PC-9 (cell line): ENCODE measurements at places on chromosomes 7 and 10.

DNA sequence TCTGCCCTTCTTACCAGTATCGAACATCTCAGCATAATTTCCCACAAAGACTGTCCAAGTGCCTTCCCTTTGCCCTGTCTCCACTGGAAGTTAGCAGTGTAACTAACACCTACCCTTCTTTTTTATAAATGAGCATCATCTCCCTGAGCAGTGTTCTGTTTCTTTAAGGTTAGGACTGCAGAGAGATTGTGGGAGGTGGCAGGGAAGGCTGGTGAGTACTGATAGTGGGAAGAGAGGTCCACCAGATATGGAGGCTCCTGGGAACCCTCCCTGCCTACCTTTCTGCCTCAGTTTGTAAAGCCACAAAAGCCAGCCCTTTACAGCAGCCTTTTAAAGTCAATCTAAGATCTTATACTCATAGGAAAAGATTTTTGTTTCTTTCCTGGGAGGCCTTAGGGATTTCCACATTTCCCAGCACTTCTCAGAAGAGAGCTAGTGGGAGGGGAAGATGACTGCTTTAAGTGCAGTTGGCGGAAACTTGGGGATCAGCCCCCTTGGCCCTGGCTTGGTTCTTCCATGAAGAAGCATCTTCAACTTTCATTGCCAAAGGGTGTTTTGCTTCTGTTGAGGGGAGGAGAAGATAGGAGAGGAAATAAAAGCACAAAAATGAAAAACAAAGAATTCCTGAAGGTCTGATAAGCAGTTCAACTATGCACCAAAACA, 36.6 kb upstream of the CALD1 start:
- DNase-seq = no peak

DNA sequence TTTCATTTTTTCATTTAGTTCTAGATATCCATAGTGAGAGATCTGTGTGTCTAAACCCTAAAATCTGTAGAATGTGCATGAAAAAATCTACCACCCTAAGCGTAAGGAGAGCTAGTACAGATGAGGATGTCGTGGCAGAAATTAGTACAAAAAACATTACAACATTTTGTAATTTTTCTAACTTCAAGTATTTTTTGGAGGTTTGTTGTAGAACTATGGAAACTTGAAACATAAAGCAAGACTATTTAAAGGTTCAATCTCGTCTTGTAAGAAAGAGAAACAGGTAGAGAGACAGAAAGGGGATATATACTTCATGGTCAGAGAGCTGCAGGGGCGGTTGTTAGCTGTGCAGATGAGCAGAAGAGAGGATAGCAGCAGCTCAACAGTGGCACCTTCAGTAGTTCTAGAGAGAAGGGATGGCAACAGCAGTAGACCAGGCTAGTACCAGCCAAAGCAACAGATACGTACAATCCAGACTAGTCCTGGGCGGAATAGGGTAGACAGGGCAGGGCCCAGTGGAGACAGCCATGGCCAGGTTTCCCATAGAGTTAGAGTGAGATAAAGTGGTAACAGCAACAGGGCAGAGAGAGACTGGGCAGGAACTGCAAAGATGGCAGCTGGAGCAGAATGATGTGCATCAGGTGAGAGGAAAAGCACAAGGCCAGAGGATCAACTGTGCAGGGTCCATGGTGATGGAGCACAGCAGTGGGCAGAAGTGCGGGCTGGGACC, 145.2 kb downstream of the FRMD4A start:
- DNase-seq = peak; percentile 23

DNA sequence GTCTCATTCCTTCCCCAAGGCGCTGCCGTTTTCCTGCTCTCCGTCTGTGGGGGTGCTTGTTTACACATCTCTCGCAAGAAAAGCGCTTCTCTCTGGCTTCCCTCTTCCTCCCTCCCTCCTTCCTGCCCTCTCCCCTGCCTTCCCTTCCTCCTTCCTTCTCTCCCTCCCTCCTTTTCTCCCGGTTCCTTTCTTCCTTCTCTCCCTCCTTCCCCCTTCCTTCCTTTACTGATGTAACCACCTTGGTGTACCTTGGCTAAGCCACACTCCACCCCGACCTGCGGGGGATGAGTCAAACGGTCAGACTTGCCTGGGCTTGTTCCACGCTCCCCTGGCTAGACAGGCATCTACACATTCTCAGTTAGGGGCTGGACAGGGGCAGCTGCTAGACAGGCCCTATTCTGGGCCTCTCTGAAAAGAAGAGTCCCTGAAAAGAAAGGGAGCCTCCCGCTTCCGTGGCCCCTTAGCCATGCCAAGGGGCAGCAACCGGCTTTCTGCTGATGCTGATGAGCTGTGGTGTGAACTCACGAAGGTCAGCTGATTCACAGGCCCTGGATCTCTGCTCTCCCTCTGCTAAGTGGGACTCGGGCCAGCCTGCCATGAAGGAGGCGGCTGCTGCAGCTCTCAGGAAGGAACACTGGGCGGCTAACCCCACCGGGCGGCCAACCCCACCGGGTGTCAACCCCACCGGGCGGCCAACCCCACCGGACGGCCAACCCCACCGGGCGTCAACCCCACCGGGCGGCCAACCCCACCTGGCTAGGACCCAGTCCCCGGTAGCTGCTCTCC, 216.8 kb downstream of the TCERG1L start:
- DNase-seq = no peak

DNA sequence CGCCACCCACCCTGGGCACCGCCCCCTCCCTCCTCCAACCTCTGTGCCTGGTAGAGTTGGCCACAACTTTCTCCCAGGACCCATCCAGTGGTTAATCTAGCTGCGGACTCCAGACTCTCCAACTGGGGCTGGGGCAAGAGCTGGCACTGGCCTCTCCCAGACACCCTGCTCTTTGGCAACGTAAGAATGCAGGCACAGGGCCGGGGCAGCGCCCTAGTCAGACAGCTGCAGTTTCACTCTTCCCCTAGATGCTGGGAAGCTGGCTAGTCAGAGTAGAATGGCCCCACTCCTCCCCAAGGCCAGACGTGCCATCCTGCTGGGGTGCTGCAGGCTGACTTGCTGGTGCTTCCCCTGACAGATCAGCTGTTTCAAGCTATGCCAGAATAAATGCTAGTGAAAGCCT, 22.1 kb downstream of the HSPA12A start:
- no peak for DNase-seq

DNA sequence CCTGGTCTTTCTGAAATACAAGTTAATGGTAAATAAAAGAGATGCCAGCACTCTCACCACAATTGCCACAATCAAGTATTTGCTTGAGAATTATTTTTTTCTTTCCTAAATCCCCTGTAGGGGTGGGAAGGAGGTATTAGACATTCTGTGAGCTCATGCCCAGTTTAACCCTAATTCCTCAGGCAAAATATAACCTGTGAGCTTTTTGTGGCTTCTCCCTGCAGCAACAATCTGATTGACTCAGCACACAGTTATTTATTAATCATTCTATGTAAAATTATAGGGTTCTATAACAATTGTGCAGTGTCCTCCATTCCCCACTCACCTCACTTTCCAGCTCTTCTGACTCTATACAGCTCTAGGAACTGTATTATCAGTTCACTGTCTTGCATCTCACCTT, 66.3 kb downstream of the GLI3 start:
- DNase-seq = no peak

DNA sequence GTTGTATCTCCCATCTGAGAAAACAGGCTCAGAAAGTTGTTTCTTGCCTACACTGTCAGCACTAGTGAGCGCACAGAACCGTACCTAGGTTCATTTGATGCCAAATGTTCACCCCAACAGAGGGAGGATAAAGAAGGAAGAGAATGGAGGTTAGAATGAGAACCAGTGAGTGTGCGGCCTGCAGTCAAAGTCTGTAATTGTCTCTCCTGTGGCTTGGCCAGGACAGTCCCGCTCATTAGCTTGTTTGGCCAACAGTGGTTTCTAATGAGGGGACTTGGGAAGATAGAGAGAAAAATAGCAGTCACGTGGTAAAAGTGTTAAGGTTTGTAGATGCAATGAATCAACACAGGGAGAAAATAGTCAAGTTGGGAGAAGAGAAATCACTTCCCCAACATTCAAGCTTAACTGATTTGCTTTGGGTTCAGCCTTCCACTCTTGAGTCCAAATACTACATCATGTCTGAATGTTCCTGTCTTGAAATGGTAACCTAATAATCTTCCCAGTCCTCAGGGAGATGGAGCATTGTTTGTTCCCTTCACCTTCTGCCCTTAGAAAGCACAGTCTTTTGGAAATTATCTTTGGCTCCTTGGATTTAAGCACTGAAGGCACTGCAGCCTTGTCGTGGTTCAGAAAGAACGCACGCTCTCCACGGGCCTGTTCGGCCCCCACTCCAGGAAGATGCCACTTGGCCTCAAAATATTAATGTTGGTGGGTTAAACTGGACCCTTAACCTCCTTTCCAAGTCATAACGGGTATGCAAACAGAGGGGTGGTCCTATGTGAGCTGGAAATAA, 360.4 kb upstream of the ZNF32 start:
- DNase-seq = no peak

DNA sequence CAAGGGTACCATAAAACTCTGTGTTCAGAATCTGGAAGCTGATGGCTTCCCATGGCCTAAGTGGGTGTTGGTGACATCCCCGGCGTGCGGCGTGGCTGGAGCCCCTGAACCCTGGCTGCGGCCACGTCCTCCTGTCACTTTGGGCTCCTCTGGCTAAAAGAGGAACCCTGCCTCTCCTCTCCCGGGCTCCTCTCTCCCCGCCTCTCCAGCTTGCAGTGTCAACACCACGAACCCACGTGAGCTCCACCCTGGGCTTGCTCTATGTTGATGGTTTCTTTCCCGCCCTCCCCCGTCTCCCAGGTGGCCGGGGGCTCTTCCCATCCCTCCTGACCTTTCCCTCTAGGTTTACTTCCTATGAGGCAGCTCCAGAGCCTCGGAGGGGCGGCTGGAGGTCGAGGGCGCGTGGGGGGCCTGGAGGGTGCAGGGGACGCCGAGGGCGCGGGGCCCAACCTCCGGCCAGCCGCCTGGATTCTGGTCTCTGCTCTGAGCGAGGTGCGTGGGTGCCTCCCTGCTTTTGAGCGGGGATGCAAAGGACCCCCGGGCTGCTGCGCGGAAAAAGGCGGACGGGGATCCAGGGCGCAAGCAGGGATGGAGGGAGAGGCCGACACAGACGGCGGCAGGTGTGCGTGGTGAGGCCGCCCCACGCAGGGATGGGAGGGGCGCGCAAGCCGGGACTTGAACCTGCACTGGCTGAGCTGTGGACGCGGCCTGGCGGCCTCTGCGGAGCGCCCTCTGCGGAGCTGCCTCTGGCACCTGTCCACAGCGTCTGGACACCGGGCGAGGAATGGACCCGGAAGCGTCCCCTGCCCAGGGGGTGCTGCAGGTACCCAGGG, 115.5 kb upstream of the DIP2C start:
- no peak for DNase-seq

GRCh38 chr10:21534604-21535493, 817 bp downstream of the MLLT10 start:
- DNase-seq = no peak
